ENCODE measurements at places on chromosomes 2 and 18. TPM values are rescaled to one million over a fixed set of nuclear protein-coding genes. Genes with fewer than 3 reads are reported as not detected.

TTR gene
- 1,639 TPM for polyA plus RNA-seq

BCL2 gene
- 2.0 TPM for polyA plus RNA-seq

SESTD1 gene
- polyA plus RNA-seq = 4.0 TPM

MYOM1 gene
- 18.2 TPM for polyA plus RNA-seq

- no peaks in the 10 kb centered on the region for H3K36me3 ChIP-seq
- no peak overlapping the region for H3K4me3 ChIP-seq
- no peak for DNase-seq
- no peaks in the 10 kb centered on the region for H3K4me1 ChIP-seq
These were observed 35.7 kb downstream of the REEP1 start for GRCh38 chr2:86301711-86302202.

GRCh38 chr2:128319631-128320191, 1.0 kb upstream of the HS6ST1 start:
- no peaks in the 10 kb centered on the region for H3K36me3 ChIP-seq
- H3K27ac ChIP-seq = no peak overlapping the region
- DNase-seq = no peak
- no peak overlapping the region for H3K4me3 ChIP-seq

- H3K4me3 ChIP-seq = no peak overlapping the region
- no peak overlapping the region for H3K27ac ChIP-seq
These were observed 1928.8 kb upstream of the CELF4 start for GRCh38 chr18:39494211-39494896.

- H3K27me3 ChIP-seq = peaks cover 2% of the 10 kb centered on the region
- no peak overlapping the region for H3K27ac ChIP-seq
- H3K36me3 ChIP-seq = no peaks in the 10 kb centered on the region
- no peak for DNase-seq
These were observed 44.8 kb downstream of the ASB18 start for GRCh38 chr2:236219411-236219810.

GRCh38 chr2:33111002-33111446, 164.3 kb downstream of the LTBP1 start:
- no peaks in the 10 kb centered on the region for H3K36me3 ChIP-seq
- no peaks in the 10 kb centered on the region for H3K4me1 ChIP-seq
- no peak overlapping the region for H3K4me3 ChIP-seq
- no peak overlapping the region for H3K27ac ChIP-seq
- no peak for DNase-seq
